WTC11 (cell line): ENCODE measurements at places on chromosomes 5 and 9. TPM values are rescaled to one million over a fixed set of nuclear protein-coding genes. Genes with fewer than 3 reads are reported as not detected.

DNA sequence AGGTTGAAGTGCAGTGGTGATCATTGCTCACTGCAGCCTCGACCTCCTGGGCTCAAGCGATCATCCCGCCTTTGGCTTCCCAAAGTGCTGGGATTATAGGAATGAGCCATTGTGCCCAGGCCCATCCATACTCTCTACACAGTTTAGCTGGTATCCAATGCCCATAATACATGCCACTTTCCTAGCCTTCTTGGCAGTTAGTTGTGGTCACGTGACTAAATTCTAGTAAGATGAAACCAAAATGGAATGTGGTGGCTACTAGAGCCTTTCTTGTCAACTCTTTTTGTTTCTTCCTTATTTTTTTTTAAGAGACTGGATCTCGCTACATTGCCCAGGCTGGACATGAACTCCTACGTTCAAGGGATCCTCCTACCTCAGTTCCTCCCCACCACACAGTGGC lies 15.3 kb upstream of the KIF27 start:
- no peaks in the 10 kb centered on the region for H3K36me3 ChIP-seq
- no peak for DNase-seq
- peaks cover 19% of the 10 kb centered on the region for H3K4me1 ChIP-seq
- H3K27me3 ChIP-seq = no peaks in the 10 kb centered on the region
- H3K27ac ChIP-seq = no peak overlapping the region

DNA sequence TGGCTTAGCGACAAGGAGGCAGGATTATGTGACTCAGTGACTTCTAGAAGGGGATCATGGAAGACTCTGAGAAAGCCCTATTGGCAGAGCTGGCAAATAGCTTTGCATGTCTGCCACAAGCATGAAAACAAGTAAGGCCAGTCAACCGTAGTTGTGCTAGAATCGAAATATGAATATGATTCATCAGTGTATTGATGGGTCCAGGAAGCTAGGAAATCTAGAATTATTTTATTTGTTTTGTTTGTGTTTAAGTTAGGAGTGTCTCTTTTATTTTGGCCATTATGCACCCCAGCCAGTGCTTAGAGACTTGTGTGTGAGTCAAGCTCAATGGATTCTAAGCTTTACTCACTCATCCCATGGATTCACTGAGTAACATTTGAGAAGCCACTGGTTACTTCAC lies 3.8 kb upstream of the ITGA2 start:
- H3K36me3 ChIP-seq = no peaks in the 10 kb centered on the region
- no peak overlapping the region for H3K27ac ChIP-seq
- DNase-seq = no peak
- no peak overlapping the region for H3K4me3 ChIP-seq
- peaks cover 24% of the 10 kb centered on the region for H3K27me3 ChIP-seq

DNA sequence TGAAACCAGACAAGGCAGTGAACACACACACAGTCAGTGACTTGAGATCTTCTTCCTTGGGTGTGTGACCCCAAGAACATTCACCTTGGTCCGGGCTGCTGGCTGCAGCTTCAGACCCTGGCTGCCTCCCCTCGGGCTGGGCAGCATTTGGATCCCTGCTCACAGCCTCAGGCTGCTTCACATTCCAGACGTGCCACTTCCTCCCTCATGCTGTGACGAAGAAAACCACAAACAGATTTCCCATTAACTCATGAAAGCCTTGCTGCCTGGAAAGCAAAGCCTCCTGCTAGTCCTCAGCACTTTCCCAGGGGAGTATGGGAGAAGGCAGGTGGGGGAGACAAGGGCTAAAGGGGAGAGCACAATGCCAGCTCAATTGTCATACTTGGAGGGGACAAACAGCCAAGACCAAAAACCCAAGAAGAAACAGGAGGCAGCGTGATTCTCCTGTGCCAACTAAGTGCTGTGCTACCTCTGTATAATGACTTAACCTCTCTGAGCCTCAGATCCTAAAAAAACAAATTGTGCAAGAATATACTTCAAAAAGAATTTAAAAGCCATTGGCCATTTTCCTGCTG lies 594.6 kb upstream of the BRINP1 start:
- no peak overlapping the region for H3K4me3 ChIP-seq
- peaks cover 3% of the 10 kb centered on the region; the same call in 1 of the 2 replicates for H3K27me3 ChIP-seq
- peak overlapping the region; percentile 89 for H3K27ac ChIP-seq
- peaks cover 47% of the 10 kb centered on the region for H3K4me1 ChIP-seq
- H3K36me3 ChIP-seq = peaks cover 17% of the 10 kb centered on the region

GRCh38 chr5:7754997-7755596 lies 95.8 kb downstream of the CFAP90 start:
- H3K27ac ChIP-seq = peak overlapping the region; percentile 73
- peaks cover 21% of the 10 kb centered on the region for H3K4me1 ChIP-seq
- peak; percentile 86 for DNase-seq
- H3K4me3 ChIP-seq = no peak overlapping the region

DNA sequence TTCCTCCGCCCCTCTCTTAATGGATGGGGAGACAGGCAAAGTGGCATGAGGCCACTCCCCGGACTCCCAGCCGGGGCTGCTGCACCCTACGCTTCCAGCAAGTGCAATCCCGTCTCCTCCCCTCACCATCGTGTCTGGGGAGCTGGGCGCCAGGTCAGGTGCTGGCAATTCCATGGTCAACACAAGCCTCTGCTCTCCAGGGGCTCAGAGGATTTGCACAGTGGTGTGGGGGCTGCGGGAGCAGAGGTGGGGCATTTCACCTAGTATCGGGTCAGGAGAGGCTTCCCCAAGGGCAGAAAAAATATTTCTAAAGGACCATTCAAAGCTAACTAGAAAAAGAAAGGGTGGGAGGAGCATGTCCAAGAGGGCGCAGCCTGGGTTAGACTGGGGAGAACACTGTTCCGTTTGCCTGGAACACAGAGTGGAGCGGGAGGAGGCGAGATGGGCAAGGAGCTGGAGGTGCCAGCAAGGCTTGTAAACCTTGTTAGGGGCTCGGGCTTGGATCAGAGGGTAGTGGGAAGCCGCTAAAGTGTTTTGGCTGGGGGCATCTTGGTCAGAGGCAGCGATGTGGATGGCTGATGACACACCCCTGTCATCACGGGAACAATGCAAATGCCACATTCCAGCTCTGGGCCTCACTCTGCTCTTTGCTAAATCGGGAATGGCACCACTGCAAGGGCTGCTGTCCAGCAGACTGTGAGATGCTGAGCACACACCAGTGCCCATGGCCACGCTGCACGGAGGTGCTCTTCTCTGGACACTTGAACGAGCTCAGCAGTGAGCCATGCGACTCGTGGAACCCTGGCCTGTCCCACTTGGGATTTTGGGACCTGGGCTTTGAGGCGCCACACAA lies 191.7 kb downstream of the CDK5RAP2 start:
- H3K4me3 ChIP-seq = no peak overlapping the region
- H3K36me3 ChIP-seq = peaks cover 30% of the 10 kb centered on the region
- H3K4me1 ChIP-seq = peaks cover 6% of the 10 kb centered on the region

- no peak overlapping the region for H3K4me3 ChIP-seq
- H3K27me3 ChIP-seq = no peaks in the 10 kb centered on the region
- DNase-seq = no peak
Observed at GRCh38 chr9:109576762-109577161, 78.7 kb upstream of the PTPN3 start.

DNA sequence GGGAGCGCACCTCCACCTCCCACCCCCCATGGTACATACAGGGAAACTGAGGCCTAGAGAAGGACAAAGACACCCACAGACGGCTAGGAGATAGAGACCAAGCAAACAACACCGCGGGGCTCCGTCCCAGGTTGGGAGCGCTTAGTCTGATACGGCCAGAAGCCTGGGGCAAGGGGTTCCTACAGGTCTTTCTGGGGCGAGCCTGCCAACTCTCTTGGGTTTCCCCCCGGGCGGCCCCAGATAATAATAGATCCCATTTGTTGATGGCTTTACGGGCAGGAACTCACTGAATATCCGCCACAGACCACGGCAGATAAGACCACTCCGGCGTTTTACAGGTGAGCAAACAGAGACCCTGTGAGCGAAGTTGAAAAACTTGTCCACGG lies 5.0 kb upstream of the EBF1 start:
- peaks cover 84% of the 10 kb centered on the region for H3K27me3 ChIP-seq
- no peak overlapping the region for H3K27ac ChIP-seq
- H3K36me3 ChIP-seq = 0 out of 2 replicates have a peak, but pooled peaks cover 2% of the 10 kb centered on the region
- peaks cover 40% of the 10 kb centered on the region for H3K4me1 ChIP-seq
- H3K4me3 ChIP-seq = peak overlapping the region; percentile 81
- DNase-seq = no peak

DNA sequence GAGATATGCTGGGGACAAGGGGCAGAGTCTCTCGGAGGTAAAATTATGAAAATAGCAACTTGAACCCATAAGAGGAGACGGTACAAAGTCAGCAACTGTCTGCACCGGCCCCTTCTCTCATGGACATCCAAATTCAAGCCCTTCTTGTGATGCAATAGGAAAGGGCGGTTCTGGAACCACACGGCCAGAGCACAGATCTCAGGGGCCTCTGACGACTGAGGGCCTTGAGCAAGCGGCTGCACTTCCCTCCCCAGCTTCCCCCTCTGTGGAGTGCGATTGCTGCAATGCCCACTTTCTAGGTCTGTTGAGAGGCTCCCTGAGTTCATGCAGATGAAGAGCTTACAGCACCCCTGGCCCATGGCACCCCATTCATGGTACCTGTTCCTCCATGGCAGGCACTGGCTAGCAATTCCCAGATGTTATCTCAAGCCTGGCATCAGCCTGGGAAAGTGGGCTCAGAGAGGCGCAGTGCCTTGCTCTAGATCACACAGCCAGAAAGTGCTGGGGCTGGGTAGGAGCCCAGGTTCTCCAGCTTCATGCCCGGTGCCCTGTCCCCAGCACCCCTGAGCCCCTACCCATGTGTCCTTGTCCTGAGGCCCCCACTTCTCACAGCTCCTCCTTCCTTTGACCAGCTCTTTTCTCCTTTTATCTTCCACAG lies 17.7 kb upstream of the CPLX2 start:
- H3K36me3 ChIP-seq = no peaks in the 10 kb centered on the region
- no peak overlapping the region for H3K4me3 ChIP-seq
- no peak overlapping the region for H3K27ac ChIP-seq
- H3K27me3 ChIP-seq = no peaks in the 10 kb centered on the region
- DNase-seq = no peak
- H3K4me1 ChIP-seq = peaks cover 8% of the 10 kb centered on the region

DNA sequence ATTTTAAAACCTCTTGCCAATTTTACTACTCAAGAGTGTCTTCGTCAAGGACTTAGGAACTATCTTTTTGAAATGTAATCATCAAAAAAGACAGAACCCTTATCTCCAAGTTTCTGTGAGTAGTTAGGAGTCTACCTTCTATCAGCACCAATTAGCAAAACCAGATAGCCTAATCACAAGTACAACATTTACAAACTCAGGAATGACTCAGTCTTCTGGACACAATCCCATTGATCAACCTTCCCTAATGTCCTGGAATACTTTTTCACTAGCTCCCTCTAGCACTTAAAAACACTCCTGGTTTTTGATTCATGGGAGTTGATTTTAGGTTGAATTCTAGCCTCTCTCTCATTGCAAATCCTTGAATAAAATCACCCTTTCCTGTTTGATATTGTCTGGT lies 680.7 kb downstream of the PRR16 start:
- H3K27ac ChIP-seq = peak overlapping the region; percentile 26; the same call in 1 of the 2 replicates
- H3K4me1 ChIP-seq = 0 out of 2 replicates have a peak, but pooled peaks cover 2% of the 10 kb centered on the region

GRCh38 chr9:93917121-93917853 lies 37.9 kb downstream of the BARX1 start:
- no peak overlapping the region for H3K4me3 ChIP-seq
- DNase-seq = no peak
- peaks cover 7% of the 10 kb centered on the region for H3K4me1 ChIP-seq
- H3K36me3 ChIP-seq = no peaks in the 10 kb centered on the region
- H3K27me3 ChIP-seq = no peaks in the 10 kb centered on the region; the same call in 1 of the 2 replicates
- H3K27ac ChIP-seq = no peak overlapping the region

DNA sequence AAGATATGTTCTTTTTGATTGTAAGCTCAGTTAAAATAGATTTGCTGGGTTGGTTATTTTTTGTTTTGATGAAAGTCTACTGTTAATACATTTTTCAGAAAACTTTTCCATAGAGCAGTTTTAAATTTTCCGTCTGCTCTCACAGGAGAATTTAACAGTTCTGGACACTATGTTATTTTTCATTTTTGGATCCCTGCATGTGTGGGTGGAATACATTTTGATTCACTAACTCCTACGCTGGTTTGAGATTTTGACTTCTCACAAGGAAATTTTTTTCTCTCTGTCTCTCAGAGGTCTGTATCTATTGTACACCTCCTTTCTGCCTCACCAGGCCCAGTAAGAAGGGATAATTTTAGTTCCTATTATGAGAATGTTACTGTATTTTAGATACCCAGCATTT lies 502.4 kb downstream of the CDH10 start:
- no peaks in the 10 kb centered on the region for H3K36me3 ChIP-seq
- no peak for DNase-seq
- H3K27ac ChIP-seq = no peak overlapping the region
- no peak overlapping the region for H3K4me3 ChIP-seq
- H3K4me1 ChIP-seq = no peaks in the 10 kb centered on the region

DNA sequence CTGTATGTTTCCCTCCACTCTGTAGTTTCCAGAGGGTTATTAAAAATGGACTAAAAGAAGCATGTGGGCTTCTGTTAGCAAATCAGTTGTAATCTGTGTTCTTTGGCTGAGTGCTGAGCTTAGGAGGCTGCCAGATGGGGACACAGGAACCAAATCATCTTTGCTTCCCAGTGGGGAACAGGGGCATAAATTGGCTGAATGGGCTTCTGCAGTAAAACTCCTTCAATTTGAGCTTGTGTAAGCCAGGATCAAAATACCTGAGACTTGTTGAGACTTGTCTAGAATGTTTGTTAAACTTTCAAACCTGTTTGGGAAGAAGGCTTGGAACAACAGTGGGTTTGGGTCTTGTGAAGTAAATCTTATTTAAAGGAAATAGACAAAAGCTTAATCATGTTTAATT lies 32.2 kb upstream of the TNFAIP8 start:
- peak overlapping the region; percentile 57 for H3K27ac ChIP-seq
- H3K27me3 ChIP-seq = no peaks in the 10 kb centered on the region
- DNase-seq = no peak
- H3K4me3 ChIP-seq = no peak overlapping the region
- H3K36me3 ChIP-seq = no peaks in the 10 kb centered on the region

DNA sequence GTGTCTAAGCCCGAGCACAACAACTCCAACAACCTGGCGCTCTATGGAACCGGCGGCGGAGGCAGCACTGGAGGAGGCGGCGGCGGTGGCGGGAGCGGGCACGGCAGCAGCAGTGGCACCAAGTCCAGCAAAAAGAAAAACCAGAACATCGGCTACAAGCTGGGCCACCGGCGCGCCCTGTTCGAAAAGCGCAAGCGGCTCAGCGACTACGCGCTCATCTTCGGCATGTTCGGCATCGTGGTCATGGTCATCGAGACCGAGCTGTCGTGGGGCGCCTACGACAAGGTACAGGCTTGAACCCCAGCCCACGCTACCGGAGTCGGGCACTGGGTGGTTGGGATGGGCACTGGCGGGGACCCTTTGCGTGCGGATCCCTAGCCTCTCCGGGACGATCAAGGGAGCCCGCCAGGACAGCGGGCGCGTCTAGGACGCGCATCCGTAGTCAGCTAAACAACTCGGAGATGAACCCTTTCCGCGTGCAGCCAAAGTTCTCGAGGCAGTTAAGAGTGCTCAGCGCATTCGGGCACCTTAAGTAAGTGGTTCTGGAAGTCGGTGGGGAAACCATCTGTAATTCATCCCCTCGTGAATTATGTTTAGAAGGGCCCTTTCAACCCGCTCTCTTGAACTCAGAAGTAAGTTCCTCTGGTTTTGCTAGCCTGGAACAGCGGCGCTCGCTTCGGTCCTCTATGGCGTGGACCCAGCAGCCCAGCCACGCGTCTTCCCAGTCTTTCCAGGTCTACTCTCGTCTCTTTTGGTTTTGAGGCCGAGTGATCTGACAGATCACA lies 1.3 kb downstream of the KCNN2 start:
- no peak for DNase-seq
- H3K27me3 ChIP-seq = peaks cover 4% of the 10 kb centered on the region; the same call in 1 of the 2 replicates
- H3K4me1 ChIP-seq = peaks cover 38% of the 10 kb centered on the region
- peak overlapping the region; percentile 99 for H3K4me3 ChIP-seq
- H3K27ac ChIP-seq = peak overlapping the region; percentile 61
- H3K36me3 ChIP-seq = peaks cover 4% of the 10 kb centered on the region

Gene MARCHF11
- total RNA-seq = 2.9 to 3.8 TPM (median 3.1 TPM) in 3 replicates

Gene TMEM252
- total RNA-seq = not detected in 3 replicates

Gene HBEGF
- total RNA-seq = 2.2 to 4.0 TPM (median 2.5 TPM) in 3 replicates

Gene DCTN4
- 41.1 to 43.9 TPM (median 43.2 TPM) in 3 replicates for total RNA-seq

Gene PCDHB8
- total RNA-seq = 4.1 to 5.4 TPM (median 4.6 TPM) in 3 replicates
